ENCODE measurements at places on chromosomes 12 and 14.
A peak's percentile ranks its signal among the peaks of the same experiment; 100 is the strongest.

DNA sequence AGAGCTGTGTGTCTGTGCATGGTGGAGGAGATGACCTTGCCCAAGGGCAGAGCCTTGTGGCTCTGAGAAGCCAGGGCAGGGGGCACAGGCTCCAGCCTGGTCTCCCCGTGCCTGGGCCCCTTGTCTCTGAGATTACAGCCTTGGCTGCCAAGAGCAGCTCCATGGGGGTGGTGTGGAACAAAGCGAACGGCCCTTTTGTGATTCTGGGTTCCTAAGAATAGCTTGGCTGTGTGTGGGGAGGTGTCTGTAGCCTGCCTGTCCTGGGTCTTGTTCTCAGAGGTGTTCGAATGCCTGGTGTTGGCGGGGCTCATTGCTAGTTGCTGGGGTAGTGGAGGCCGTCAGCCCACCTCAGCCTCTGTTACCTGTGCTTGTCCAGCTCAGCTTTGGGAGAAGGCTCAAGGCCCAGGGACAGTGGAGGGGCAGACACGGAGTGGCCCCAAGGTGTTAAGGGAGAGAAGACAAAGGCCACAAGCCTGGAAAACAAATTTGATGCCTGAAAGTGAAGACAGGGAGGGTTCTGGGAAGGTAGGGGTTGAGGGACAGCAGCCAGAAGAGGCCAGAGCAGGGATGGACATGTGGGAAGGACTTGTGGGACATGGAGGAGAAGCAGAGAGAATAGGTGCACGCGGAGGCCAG is 7.4 kb upstream of the MYH7 start:
- no peak for DNase-seq

- DNase-seq: peak; percentile 60
Observed at GRCh38 chr12:101490286-101490920, 15.3 kb downstream of the SPIC start.

GRCh38 chr14:100899884-100900771 is 3.4 kb downstream of the RTL1 start:
- no peak for DNase-seq

DNA sequence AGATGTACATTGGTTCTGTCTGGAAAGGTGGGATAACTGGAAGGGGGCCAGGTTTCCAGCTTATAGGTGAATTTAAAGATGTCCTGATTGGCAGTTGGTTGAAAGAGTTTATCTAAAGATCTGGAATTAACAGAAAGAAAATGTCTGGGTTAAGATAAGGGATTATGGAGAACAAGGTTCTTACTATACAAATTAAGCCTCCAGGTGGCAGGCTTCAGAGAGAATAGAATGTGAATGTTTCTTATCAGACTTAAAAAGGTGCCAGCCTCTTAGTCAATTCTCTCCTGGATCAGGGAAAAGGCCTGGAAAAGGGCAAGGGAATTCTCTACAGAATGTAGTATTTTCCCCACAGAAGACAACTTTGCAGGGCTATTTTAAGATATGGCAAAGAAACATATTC is 53.1 kb downstream of the CNTN1 start:
- peak; percentile 3 for DNase-seq

DNA sequence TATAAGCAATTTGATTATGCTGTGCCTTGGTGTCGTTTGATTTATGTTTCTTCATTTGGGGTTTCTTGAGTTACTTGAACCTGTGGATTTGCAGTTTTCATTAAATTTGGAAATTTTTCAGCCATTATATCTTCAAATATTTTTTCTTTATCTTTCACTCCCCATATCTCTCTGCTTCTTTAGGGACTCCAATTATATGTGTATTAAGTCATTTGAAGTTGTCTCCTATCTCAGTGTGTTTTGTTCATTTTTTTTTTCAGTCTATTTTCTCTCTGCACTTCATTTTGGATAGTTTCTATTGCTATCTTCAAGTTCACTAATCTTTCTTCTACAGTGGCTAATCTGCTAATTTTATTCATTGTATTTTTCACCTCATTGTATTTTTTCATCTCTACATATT is 29.4 kb upstream of the RTRAF start:
- DNase-seq: no peak

DNA sequence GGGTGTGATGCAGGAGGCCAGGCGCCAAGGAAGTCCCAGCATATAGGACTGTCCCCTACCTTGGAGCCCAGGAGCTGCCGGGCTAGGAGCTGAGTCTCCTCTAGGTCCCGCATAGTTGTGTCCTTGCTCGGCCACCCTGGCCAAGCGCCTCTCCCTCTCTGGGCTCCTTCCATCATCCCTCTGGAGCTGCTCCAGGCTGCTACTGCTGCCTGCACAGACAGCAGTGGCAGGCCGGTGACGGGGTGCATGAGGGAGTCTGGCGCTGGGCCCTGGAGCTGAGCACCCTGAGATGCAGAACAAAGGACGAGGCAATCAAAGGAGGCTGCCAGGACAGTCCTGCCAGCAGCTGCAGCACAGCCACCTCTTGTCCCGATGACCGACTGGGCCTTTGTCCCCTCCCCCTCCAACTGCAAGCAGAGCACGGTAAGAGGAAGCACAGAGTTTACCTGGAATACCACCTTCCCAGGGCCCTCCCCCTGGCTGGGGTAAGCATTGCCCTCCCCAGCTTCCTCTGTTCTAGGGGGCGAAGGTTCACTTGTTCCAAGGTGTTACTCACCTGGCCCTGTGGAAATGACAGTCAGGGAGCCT is 10.4 kb downstream of the DTX1 start:
- no peak for DNase-seq

DNA sequence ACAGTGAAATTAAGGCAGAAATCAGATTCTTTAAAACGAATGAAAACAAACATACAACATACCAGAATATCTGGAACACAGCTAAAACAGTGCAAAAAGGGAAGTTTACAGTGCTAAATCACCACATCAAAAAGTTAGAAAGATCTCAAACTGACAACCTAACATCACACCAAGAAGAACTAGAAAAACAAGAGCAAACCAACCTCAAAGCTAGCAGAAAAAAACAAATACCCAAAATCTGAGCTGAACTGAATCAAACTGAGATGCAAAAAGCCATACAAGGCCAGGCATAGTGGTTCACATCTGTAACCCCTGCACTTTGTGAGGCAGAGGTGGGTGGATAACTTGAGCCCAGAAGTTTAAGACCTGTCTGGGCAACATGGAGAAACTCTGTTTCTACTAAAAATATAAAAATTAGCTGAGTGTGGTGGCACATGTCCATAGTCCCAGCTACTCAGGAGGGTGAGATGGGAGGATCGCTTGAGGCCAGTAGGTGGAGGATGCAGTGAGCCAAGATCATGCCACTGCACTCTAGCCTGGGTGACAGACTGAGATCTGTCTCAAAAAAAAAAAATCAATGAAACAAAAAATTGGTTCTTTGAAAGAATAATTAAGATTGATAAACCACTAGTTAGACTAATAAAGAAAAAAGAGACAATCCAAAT is 33.2 kb upstream of the LDHB start:
- no peak for DNase-seq

DNA sequence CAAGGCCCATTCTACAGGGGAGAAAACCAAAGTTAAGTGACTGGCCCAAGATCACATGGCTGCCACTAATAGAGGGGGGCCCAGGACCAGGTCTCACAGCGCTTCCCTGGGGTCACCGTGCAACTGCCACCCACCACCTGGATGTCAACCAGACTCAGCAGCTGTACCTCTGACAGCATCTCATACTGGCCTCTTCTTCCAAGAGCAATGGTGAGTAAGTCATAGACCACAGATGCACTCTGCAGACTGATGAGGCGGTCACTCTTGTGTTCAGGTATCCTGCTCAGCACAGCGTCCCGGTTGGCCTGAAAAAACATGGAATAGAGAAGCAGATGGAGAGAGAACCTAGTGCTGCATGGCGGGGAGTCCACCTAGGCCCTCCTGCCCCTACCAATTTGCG is 139.9 kb downstream of the TTC7B start:
- no peak for DNase-seq

DNA sequence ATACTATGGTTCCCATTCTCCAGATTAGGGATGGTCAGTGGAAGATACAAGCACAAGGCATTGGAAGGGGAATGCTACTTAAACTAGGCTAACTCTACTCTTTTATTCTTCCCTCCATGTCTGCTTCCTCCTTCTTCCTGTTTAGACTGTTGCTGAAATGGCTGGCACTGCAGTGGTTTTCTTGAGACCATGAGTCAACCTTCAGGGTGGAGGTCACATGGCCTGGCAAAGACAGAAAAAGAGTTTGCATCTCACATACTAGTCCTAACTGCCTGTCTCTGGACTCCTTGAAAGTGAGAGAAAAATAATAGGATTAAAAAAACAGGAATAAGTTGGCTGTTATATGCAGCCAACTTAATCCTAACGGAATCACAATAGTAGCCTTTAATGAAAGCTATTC is 37.0 kb downstream of the ALDH1L2 start:
- DNase-seq: no peak

- DNase-seq: no peak
Observed at GRCh38 chr12:12681061-12681765, 14.8 kb downstream of the GPR19 start.

DNA sequence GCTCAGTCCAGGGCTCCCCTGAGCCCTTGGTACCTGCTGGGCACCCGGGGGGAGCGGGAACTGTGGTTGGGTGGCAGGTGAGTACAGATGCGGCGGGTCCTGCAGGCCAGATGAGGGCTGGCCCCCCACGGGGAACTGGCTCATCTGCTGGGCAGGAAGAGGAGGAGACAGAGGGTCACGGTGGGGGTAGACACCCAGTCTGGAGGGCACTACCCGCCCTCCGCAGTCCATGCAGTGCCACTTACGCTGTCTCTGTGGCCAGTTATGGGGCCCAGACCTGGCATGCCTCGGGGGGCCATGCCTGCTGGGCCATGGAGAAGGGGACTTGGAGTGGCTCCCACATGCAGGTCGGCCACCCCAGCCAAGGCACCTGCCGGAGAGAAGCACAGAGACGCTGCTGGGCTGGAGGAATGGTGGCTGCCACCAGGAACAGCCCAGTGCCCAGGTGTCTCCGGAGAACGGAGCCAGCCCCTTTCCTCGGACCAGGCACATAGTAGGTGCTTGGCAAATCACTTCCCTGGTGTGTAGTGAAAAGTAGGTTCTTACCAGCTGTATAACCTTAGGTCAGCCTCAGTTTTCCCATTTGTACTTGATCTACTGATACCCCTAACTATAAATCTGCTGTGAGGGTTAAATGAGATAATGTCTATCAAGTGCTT is 21.1 kb downstream of the FOXN4 start:
- no peak for DNase-seq

GRCh38 chr12:95224202-95225170 is 6.9 kb downstream of the VEZT start:
- DNase-seq: no peak

DNA sequence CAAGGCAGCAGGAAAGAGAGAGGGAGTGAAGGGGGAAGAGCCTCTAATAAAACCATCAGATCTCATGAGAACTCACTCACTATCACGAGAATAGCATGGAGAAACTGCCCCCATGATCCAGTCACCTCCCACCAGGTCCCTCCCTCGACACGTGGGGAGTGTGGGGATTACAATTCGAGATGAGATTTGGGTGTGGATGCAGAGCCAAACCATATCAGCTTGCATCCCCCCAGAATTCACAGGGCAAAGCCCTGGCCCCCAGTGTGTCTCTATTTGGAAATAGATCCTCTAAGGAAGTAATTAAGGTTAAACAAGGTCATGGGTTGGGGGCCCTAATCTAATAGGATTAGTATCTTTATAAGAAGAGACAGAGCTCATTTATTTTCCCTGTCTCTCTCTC is 56.1 kb upstream of the TCL1A start:
- DNase-seq: no peak

GRCh38 chr12:101857043-101857558 is 20.3 kb upstream of the DRAM1 start:
- no peak for DNase-seq

DNA sequence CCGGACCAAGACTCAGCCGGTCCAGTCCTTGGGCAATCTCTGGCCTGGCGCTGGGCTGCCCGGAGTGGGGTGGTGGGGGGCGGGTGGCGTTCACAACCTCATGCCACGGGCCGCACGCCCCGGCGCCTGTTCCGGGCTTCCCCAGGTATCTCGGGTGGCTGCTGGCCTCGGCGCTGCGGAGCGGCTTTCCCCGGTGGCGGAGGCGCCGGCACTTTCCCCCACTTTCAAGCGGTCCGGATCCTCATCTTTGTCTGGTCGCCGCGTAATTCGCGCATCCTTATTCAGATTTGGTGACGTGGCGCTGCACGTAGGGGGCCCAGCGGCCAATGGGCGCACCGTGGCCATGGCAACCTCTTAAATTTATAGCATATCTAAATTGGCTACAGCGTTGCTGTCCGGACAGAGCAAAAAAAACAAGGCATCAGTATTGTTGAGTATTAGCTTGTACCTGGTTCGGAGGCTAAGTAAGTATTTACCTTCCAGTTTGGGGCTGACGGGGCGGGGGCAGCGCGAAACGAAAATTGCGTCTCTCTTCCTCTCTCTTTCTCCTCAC is at the start of gene LHX5:
LHX5 (minus strand) TSS at position 253 of the 553 bp plus-strand sequence. CDS start 373 bp downstream, outside the sequence.
- no peak for DNase-seq

DNA sequence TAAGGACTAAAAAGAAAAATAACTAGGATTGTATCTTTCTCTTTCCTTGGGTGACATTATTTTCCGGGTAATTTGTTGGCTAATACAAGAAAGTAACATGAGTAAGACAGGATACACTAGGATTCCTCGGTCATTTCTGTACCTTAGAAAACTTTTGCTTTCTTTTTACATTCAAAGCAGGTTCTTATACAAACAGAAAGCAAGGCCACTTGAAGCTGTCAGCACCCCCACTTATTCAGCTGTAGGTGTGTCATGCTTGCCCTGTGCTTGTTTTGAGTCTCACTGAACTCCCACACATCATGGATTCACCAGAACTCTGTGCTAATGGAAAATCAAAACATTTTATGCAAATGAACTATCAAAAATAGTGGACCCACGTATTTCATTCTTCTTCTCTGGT is 266.8 kb upstream of the CLEC14A start:
- DNase-seq: no peak

- DNase-seq: no peak
Observed at GRCh38 chr12:129310346-129310745, 457.1 kb downstream of the GLT1D1 start.

DNA sequence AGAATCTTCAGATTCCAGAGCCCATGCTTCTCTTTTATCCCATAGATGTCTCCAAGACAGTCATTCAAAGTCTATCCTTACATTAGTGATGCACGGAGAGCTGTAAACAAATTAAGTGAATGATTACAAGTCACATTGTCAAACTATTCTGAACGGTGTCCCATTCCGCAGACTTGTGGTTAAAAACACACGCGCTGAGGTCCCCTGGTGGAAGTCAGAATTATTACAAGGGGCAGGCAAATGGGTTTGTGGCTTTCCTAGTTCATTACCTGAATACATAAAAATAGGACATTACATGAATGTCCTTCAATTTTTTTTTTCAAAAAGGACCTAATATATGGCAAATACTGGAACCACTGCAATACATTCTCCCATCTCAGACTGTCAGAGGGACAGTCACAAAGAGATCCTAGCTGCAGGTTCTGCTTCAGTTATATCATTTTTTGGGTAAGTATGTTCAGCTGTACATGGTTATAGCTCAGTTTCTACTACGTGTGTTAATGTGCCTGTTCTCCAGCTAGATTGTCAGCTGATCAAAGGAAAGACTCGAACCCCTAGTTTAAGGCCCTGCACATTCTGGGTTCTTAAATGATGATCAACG is 53.1 kb upstream of the STON2 start:
- peak; percentile 64 for DNase-seq
